ENCODE measurements at places on chromosomes 12 and 14.

GRCh38 chr12:58387199-58387598 is 445.8 kb downstream of the ATP23 start:
- DNase-seq, result no peak

DNA sequence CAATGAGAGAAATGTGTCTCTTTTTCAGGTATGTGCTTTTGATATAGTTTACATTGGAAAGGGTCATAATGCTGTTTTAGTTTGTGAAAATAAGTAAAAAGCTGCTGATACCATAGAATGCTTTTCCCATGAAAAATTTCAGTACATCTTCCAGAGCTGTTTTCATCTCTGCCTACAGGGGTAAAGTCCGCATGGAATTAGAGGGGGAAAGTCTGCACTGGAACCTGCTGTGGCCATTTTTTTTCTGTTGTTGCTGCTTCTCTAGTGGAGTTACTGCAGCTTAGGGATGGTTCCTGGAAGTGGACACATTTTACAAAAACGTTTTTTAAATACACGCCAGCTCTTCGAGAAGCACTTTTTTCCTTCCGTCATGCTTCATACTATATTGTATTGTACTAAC is 81.3 kb downstream of the VEZT start:
- DNase-seq, result no peak

GRCh38 chr12:40819436-40820108 is 127.3 kb downstream of the CNTN1 start:
- no peak for DNase-seq

DNA sequence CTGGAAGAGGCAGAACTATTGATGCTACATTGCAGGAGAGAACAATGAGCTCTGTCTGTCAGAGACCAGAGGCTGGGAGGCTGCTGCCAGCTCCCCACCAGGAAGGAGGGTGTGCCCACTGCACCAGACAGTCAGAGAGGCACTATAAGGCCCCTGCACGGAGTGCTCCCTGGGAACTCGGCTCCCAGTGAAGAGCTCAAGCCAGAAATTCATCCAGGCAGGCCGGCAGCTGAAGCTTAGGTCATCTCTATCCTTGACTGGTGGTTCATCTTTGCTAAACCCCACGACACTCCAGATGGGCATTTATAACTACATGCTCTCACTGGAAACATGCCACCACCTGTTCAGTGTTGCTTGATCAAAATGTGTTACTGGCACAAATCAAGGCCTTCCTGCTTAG is 65.1 kb upstream of the GPATCH2L start:
- no peak for DNase-seq

- no peak for DNase-seq
Measured at GRCh38 chr14:92503756-92504491, 9.7 kb upstream of the RIN3 start.

Data from pulmonary artery endothelial cell (primary cell).